Activated B cell treated with CpG ODN at 0.5 μM for 24 hours (primary cell): ENCODE measurements at places on chromosomes 7 and 10. TPM values are rescaled to one million over a fixed set of nuclear protein-coding genes. Genes with fewer than 3 reads are reported as not detected.

HGF gene
- total RNA-seq, result not detected in 2 replicates

TLL2 gene
- 1.6 and 1.8 TPM in 2 replicates for total RNA-seq

LRIT2 gene
- total RNA-seq, result not detected in 2 replicates

GPR85 gene
- total RNA-seq, result not detected in 2 replicates

RFC2 gene
- 44.0 and 45.8 TPM in 2 replicates for total RNA-seq

FXYD4 gene
- not detected in 2 replicates for total RNA-seq

WNT2 gene
- not detected in 2 replicates for total RNA-seq

MACC1 gene
- 13.9 and 20.3 TPM in 2 replicates for total RNA-seq

PLPP4 gene
- not detected in 2 replicates for total RNA-seq

CLEC5A gene
- total RNA-seq, result 0.20 and 0.35 TPM in 2 replicates

KLHDC10 gene
- 17.2 and 21.0 TPM in 2 replicates for total RNA-seq

PSTK gene
- total RNA-seq, result 3.9 and 5.3 TPM in 2 replicates

ADRB1 gene
- total RNA-seq, result not detected in 2 replicates

SYCE1 gene
- 0.17 TPM in 1 of 2 replicates, not detected in the other for total RNA-seq

CDC14C gene
- not detected in 2 replicates for total RNA-seq

DGKI gene
- total RNA-seq, result not detected in 2 replicates

HOXA13 gene
- not detected in 2 replicates for total RNA-seq

GNAT3 gene
- total RNA-seq, result not detected in 2 replicates

NUTM2E gene
- total RNA-seq, result 0.44 and 0.58 TPM in 2 replicates

EFCAB10 gene
- not detected in 2 replicates for total RNA-seq

PON3 gene
- not detected in 2 replicates for total RNA-seq

MUC12 gene
- total RNA-seq, result not detected in 2 replicates

BTAF1 gene
- 63.4 and 74.7 TPM in 2 replicates for total RNA-seq

PLXDC2 gene
- 0.16 and 0.20 TPM in 2 replicates for total RNA-seq

MMP21 gene
- total RNA-seq, result 0.10 and 0.35 TPM in 2 replicates

WDR11 gene
- total RNA-seq, result 121 and 145 TPM in 2 replicates

SFMBT2 gene
- 18.7 and 19.2 TPM in 2 replicates for total RNA-seq

IRF5 gene
- total RNA-seq, result 145 and 164 TPM in 2 replicates

SPAM1 gene
- not detected in 2 replicates for total RNA-seq

AGR2 gene
- total RNA-seq, result not detected in 2 replicates

PIP gene
- total RNA-seq, result not detected in 2 replicates

PLXNA4 gene
- 0.02 TPM in 1 of 2 replicates, not detected in the other for total RNA-seq

TECPR1 gene
- total RNA-seq, result 24.6 and 34.5 TPM in 2 replicates

ZNF746 gene
- total RNA-seq, result 21.0 and 28.4 TPM in 2 replicates

ENKUR gene
- not detected in 2 replicates for total RNA-seq

HOXA3 gene
- not detected in 2 replicates for total RNA-seq

NUDT13 gene
- total RNA-seq, result 3.5 and 4.6 TPM in 2 replicates

MTPN gene
- total RNA-seq, result 130 and 137 TPM in 2 replicates

ITPRID1 gene
- total RNA-seq, result not detected in 2 replicates

GNGT1 gene
- total RNA-seq, result not detected in 2 replicates

ATRNL1 gene
- 1.0 and 1.2 TPM in 2 replicates for total RNA-seq

AOAH gene
- 1.4 and 2.4 TPM in 2 replicates for total RNA-seq

NUTM2A gene
- 1.0 and 1.3 TPM in 2 replicates for total RNA-seq

MYL10 gene
- not detected in 2 replicates for total RNA-seq

LANCL2 gene
- total RNA-seq, result 17.8 and 21.5 TPM in 2 replicates

LRRD1 gene
- not detected in 2 replicates for total RNA-seq

MYL7 gene
- not detected in 2 replicates for total RNA-seq

CCT6A gene
- total RNA-seq, result 149 and 158 TPM in 2 replicates

CDHR3 gene
- total RNA-seq, result 0.56 and 0.75 TPM in 2 replicates

PILRA gene
- 2.1 and 2.2 TPM in 2 replicates for total RNA-seq

NEURL1 gene
- 0.61 and 0.93 TPM in 2 replicates for total RNA-seq

NAT16 gene
- not detected in 2 replicates for total RNA-seq

SPDYE6 gene
- total RNA-seq, result not detected in 2 replicates

ODAD2 gene
- total RNA-seq, result not detected in 2 replicates
